ENCODE measurements at places on chromosomes 3 and 15. TPM values are rescaled to one million over a fixed set of nuclear protein-coding genes. Genes with fewer than 3 reads are reported as not detected.

MASP1 gene
- 56.6 TPM for polyA plus RNA-seq

THAP10 gene
- polyA plus RNA-seq = 2.6 TPM

- no peaks in the 10 kb centered on the region for H3K4me1 ChIP-seq
- H3K27me3 ChIP-seq = peaks cover 3% of the 10 kb centered on the region
- DNase-seq = no peak
- no peak overlapping the region for H3K4me3 ChIP-seq
- H3K27ac ChIP-seq = no peak overlapping the region
Observed at GRCh38 chr15:74109713-74110112, 20.7 kb upstream of the ISLR2 start.

GRCh38 chr15:65344914-65345275 is 32.9 kb downstream of the IGDCC3 start:
- no peak for DNase-seq
- no peaks in the 10 kb centered on the region for H3K36me3 ChIP-seq
- peaks cover 7% of the 10 kb centered on the region for H3K4me1 ChIP-seq
- no peaks in the 10 kb centered on the region for H3K27me3 ChIP-seq
- H3K4me3 ChIP-seq = no peak overlapping the region

DNA sequence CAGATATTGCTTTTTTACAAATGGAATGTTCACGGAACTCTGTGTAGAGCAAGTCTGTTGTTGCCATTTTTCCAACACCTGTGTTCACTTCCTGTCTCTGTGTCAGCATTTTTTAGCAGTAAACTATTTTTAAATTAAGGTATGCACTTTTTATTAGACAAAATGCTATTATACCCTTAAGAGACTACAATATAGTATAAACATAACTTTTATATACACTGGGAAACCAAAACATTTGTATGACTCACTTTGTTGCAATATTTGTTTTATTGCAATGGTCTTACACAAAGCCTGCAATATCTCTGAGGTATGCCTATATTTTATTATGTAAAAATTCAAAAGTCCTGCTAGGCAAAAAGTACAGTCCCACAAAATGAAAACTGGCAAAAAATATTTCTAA is 39.8 kb upstream of the FGF7 start:
- no peak overlapping the region for H3K27ac ChIP-seq
- DNase-seq = no peak
- H3K4me3 ChIP-seq = no peak overlapping the region
- H3K27me3 ChIP-seq = no peaks in the 10 kb centered on the region

CLDN18 gene
- 4.1 TPM for polyA plus RNA-seq

DNA sequence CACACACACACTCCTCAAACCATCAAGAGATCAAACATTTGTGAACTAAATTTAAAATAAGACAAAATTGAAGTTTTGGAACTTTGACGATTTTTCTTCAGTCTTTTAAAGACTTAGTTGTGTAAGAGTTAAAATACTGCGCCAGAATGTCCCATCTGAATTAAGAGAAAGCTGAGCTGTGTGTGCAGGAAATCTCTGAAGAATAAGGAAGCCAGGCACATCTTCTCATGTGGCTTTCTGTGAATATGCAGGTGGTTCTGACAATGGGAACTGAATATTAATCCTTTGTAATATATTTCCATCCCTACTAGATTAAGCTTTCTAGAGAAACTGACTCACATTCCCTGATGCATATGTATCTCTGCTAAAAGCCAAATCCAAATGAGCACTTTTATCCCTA is 60.1 kb upstream of the ICE2 start:
- H3K27ac ChIP-seq = no peak overlapping the region
- H3K36me3 ChIP-seq = no peaks in the 10 kb centered on the region
- H3K4me3 ChIP-seq = no peak overlapping the region
- no peaks in the 10 kb centered on the region for H3K27me3 ChIP-seq
- no peaks in the 10 kb centered on the region for H3K4me1 ChIP-seq

CTXND1 gene
- 0.70 TPM for polyA plus RNA-seq

CSPG4 gene
- polyA plus RNA-seq = 6.9 TPM

DNA sequence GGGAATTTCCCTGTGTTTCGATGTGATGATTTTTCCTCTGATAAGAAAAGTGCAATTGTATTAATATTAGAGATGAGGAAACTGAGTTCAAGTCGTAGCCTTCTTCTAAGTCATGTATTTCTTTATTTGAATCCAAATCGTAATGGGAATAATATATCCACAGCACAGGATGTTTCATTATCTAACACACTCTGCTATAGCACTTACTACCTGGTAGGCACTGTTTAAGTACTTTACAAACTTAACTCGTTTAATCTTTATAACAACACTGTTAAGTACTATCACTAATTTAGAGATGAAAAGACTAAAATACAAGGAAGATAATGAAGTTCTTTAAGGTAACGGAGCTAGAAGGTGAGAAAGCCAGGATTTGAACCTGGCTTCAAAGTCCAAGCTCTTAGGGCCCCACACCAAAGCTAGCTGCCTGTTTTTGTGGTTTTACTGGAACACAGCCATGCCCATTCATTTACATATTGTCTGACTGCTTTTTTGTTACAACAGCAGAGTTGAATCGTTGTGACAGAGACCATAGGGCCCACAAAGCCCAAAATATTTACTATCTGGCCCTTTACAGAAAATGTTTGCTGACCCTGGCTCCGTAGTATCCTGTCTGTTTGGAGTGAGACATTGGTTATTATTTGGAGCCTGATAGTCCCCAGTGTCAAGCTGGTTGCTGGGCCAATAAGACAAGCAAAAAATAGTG is 9.6 kb upstream of the ATP13A3 start:
- no peak overlapping the region for H3K4me3 ChIP-seq
- H3K27ac ChIP-seq = no peak overlapping the region
- peak; percentile 27 for DNase-seq
- no peaks in the 10 kb centered on the region for H3K36me3 ChIP-seq

- H3K27me3 ChIP-seq = no peaks in the 10 kb centered on the region
- peaks cover 4% of the 10 kb centered on the region for H3K36me3 ChIP-seq
- H3K27ac ChIP-seq = no peak overlapping the region
- DNase-seq = no peak
Observed at GRCh38 chr3:71088019-71088708, 495.4 kb downstream of the FOXP1 start.

DNA sequence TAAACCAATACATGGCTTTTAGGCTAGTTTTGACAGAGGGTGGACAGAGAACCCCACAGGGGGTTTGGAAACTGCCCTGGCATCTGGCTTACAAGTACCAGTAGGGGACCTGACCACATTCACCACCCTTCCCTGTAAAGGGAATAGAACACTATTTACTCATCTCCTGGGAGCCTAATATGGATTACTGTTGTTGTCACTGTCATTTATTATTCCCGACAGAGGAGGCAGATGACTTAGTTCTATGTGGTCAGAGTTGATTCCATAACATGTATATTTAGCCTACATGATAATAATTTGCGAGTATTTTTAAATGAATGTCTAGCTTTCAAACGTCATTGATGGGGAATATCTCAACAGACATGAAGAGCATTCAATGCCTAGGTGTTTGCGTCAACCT is 15.9 kb downstream of the ZBTB38 start:
- H3K27me3 ChIP-seq = no peaks in the 10 kb centered on the region
- H3K36me3 ChIP-seq = peaks cover 61% of the 10 kb centered on the region
- no peaks in the 10 kb centered on the region for H3K4me1 ChIP-seq
- H3K4me3 ChIP-seq = no peak overlapping the region
- DNase-seq = no peak
- H3K27ac ChIP-seq = no peak overlapping the region

- peaks cover 11% of the 10 kb centered on the region for H3K36me3 ChIP-seq
- no peaks in the 10 kb centered on the region for H3K4me1 ChIP-seq
- H3K4me3 ChIP-seq = no peak overlapping the region
- no peak for DNase-seq
- no peaks in the 10 kb centered on the region for H3K27me3 ChIP-seq
- no peak overlapping the region for H3K27ac ChIP-seq
Observed at GRCh38 chr3:107745354-107745753, 222.6 kb downstream of the BBX start.

LTF gene
- polyA plus RNA-seq = 2.6 TPM

DNA sequence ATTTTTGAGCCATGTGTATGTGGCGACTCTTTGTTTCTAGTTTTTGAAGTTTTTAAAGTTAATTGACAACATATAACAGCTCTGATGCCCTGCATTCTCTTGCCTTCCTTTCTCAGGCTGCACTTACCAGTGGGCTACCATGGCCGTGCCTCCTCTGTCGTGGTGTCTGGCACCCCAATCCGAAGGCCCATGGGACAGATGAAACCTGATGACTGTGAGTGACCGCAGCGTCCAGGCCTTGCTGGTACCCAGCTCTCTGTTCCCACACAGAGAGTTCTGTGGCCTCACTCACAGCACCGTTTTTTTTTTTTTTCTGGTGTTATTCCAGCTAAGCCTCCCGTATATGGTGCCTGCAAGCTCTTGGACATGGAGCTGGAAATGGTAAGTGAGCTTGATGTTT is 15.1 kb downstream of the FAH start:
- no peaks in the 10 kb centered on the region for H3K27me3 ChIP-seq
- peaks cover 35% of the 10 kb centered on the region for H3K36me3 ChIP-seq
- no peak overlapping the region for H3K27ac ChIP-seq
- no peak for DNase-seq
- H3K4me3 ChIP-seq = no peak overlapping the region
- H3K4me1 ChIP-seq = peaks cover 5% of the 10 kb centered on the region

- H3K4me1 ChIP-seq = peaks cover 21% of the 10 kb centered on the region
- no peak overlapping the region for H3K4me3 ChIP-seq
- H3K27ac ChIP-seq = no peak overlapping the region
- no peaks in the 10 kb centered on the region for H3K36me3 ChIP-seq
- no peak for DNase-seq
Observed at GRCh38 chr15:58467121-58467721, 35.4 kb downstream of the LIPC start.

CERS3 gene
- 0.15 TPM for polyA plus RNA-seq

DNA sequence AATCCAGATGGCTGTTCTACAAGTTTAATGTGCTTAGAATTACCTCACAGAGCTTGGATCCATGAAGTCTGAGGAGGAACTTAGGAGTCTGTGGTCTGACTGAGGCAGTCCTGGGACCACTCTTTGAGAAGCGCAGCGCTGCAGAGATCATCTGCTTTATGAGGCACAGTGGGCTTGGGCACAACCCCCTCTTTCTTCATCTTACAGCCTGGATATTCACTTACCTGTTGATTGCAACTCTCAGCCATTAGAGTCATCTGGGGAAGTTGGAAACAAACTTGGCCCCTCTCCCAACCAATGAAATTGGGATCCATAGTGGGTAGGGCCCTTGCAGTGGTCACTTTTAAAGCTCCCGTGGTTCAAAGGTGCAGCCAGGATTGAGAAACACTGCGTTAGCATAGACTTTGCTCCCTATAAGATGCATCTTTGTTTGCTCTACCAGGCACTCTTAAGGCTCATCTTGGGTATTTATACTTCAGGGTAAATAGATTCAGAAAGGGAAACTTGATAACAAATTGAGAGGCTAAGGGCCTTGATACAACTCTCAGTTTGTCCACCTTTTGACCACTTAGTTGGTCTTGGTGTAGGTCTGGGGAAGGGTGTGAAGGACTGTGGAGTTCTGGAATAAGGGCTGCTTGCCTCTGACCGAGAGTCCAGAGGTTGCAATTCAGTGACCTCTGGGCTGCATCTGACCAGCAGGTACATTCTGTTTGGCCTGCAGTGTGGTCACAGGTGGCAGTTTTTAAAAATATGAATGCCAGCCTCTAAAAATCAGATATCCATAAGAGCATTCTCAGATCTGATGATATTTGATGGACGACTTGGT is 22.8 kb downstream of the FEM1B start:
- no peaks in the 10 kb centered on the region for H3K27me3 ChIP-seq
- H3K36me3 ChIP-seq = peaks cover 4% of the 10 kb centered on the region
- peak overlapping the region; percentile 51 for H3K27ac ChIP-seq
- peak; percentile 65 for DNase-seq
- peaks cover 34% of the 10 kb centered on the region for H3K4me1 ChIP-seq

DNA sequence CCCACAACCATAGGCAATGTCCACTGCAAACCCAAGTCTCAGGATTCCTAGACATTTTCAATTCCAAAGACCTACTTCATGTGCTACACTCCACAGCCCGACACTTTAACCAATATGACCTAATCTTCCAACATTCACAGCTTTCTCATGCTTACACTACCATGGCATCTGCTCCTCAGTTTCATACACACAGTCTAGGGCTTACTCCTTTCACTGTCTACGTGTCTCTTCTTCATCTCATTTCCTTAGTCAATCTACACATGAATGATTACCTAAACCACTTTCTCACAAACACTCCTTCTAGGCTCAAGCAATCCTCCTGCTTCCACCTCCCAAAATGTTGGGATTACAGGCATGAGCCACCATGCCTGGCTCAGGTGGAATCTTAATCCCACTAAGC is 106.3 kb downstream of the STAG1 start:
- H3K27ac ChIP-seq = no peak overlapping the region
- no peaks in the 10 kb centered on the region for H3K27me3 ChIP-seq
- no peaks in the 10 kb centered on the region for H3K36me3 ChIP-seq
- H3K4me3 ChIP-seq = no peak overlapping the region

DNA sequence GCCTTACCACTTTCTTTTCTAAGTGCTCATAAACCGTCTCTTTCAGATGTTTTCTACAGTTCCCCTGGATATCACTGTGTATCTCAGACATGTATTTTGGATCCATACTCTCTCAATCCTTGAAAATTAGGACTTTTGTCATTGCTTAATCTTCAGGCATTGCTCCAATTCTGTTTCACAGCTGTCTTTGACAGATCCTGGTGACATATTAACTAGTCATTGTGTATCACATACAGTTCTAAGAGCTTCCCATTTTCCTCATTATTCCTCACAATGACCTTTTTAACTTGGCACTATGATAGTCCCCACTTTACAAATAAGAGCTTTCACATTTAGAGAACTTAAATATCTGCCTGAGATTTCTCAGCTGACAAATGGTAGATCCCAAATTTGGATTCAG is 151.7 kb downstream of the CLSTN2 start:
- no peaks in the 10 kb centered on the region for H3K36me3 ChIP-seq
- H3K4me1 ChIP-seq = no peaks in the 10 kb centered on the region
- H3K27ac ChIP-seq = no peak overlapping the region
- H3K27me3 ChIP-seq = no peaks in the 10 kb centered on the region

DNA sequence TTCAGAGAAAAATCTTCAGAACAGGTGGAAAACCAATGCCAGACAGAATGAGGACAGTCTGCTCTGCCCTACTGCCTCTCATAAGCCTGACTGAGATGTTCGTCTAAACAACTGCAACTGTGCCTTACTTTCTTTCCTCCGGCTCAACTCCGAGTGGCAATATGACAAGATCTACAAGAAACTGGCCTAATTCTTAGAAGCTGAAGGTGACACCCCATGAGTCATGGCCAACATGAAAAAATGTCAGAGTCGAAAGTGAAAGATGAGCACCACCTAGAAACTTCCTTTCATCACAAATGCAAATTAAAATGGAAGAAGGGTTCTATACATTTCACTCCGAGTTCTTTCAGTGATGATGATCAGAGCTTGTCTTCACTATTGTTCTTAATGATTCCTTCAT is 12.9 kb downstream of the PCYT1A start:
- H3K4me1 ChIP-seq = peaks cover 13% of the 10 kb centered on the region
- no peak for DNase-seq
- H3K27ac ChIP-seq = no peak overlapping the region
- no peak overlapping the region for H3K4me3 ChIP-seq

ROPN1 gene
- 0.16 TPM for polyA plus RNA-seq
